ENCODE measurements at places on chromosomes 13 and 19. TPM values are rescaled to one million over a fixed set of nuclear protein-coding genes. Genes with fewer than 3 reads are reported as not detected.

DNA sequence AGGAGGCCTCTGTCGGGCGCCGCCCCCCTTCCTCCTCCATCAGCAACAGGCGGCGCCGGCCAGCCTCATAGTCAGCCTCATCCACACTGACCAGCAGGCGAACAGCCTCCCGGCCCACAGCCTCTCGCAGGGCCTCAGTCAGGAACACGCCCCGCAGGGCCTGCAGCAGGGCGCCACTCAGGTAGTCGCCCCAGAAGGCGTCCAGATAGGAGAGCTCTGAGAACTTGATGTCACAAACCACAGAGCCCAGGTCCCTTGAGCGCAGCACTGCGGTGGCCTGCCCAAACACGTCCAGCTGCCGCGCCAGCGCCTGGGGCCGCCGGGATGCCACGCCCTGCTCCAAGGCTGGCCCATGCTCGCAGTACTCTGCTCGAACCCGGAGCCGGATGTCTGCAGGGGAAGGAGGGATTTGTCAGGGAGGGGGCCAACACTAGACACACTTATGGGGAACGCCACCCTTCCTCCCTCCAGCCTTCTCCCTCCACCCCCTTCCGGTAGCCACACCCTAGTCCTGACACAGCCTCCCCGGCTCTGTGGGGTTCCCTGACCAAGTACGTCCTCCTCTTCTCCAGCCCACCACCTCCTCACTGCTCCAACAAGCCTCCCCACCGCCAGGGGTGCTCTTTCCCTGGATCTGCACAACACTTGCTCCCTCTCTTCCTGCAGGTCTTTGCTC, 17.9 kb downstream of the DEDD2 start:
- DNase-seq = peak; percentile 79

Gene TUBA3C
- total RNA-seq = not detected

Gene CYP4F2
- total RNA-seq = not detected

Gene LGALS4
- 0.66 TPM for total RNA-seq

- DNase-seq = no peak
These were observed 75.8 kb upstream of the UBAC2 start for GRCh38 chr13:99124794-99125316.

DNA sequence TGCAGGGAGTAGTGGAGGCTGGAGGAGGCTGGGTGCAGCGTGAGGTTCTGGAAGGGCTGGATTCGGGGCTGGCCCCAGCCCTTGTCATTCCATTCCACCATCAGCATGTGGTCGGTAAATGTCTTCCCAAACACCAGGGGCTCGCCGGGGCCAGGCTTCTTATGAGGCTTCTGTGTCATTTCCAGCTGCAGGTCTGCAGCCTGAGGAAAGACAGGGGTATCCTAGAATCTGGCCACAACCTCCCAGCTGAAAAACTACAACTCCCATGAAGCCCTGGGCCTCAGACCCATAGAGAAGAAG, 4.4 kb downstream of the BCAT2 start:
- DNase-seq = no peak

Gene SH2D3A
- total RNA-seq = 16.4 TPM

Gene IRGC
- not detected for total RNA-seq

Gene PRSS57
- not detected for total RNA-seq

DNA sequence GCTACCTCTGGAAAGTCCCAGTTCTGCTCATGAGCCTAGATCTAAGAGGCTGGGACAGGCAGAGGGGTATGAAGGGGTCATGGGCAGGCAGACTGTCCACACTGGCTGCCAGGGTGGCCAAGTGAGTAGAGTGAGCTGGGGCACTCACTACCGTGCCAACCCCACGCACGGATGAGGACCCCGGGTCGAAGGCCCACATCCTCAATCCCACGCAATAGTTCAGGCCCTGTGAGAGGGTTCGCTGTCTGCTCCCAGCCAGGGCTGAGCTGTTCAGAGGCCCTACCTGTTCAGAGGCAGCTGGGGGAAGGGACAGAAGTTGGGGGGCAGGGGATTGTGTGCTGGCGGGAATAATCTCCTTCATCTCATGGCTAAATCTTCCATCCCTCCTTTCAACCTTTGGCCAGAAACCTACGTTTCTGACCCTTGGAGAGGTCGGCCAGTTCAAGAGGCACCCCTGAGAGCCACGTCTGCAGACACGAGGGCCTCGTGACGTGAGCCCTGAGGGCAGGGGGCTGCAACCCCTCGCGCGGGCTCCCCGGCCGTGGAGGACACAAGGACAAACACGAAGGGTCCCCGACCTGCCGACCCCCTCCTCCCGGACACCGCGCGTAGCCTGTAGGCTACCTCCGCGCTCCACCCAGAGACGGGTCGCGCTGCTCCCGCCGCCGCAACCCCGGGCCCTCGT, 1.0 kb upstream of the RPS5 start:
- DNase-seq = no peak

DNA sequence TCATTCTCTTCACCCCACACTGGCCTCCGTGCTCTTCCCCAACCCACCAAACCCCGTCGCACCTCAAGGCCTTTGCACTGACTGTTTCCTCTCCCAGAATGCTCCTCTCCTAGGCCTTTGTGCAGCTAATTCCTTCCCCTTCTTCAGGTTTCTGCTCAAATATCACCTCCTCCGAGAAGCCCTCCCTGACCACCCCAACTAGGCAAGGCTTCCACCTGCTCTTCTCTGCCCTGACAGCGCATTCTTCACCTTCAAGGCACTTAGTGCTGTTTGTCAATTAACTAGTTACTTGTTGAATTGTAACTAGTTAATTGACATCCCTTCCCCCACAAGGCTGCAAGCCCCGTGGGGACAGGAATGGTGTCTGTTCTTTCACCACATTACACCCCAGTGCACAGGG, 7.8 kb upstream of the NCCRP1 start:
- DNase-seq = no peak

Gene CERS4
- 22.4 TPM for total RNA-seq

Gene IGFL2
- not detected for total RNA-seq

DNA sequence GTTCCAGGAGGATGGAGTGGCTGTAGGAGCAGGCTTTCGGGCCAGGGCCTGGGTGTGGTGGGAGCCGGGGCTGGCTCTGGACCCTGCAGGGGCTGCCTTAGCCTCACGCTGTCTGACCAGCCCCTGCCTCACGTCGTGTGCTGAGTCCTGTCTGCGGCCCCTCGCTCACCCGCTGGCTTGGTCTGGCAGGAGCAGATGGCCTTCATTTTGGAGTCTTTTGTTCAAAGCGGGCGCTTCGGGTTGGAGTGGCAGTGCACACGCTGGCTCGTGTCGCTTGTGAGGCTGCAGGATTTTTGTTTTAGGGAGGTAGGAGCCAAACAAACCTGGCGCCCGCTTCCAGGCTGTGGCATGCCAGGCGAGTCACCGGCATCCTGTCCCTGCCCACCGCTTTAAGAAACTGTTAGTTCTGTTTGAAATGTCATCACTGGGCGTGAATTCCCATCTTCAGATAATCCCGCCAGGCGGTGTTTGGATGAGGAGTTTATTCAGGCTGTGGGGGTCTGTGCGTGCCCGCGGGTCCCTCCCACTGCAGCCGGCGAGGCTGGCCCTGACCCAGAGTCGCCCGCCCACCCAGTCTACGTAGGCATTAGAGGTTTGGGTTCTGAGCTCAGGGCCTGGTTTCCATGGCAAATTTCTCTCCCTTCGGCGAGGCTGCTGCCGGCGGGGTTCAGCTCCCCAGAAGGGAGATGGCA, 89.8 kb downstream of the KDM4B start:
- no peak for DNase-seq

Gene KLK15
- not detected for total RNA-seq

DNA sequence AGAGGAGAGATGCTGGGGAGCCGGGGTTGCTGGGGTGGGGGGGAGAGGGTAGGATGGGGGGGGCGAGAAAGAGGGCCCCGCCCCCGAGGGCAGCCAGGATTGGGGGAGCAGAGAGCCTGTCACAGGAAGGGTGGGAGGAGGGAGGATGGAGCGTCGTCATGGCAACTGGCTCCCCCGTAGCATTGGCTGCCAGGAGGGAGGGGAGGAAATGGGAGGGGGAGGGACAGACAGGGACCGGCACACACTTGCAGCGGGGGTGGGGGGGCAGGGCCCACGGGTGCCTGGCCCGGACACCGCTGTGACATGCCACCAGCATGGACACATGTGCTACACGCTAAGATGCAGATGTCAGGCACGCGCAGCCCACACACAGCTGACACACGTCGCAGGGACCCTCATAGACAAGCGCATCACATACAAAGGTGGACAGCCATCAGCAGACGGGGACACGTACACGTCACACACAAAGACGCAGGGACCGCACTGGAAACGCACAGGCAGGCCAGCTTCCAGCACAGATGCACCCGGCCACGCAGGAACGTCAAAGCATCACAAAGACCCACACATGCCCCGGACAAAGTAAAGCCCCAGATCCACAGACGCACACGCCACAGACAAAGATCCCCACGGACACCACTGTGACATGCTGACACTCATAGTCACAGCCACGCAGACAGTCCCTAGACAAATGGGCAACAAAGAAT, at the start of gene LMTK3:
LMTK3 (minus strand) TSS at position 36 of the 704 bp plus-strand sequence. CDS start 259 bp downstream, outside the sequence.
- DNase-seq = peak; percentile 68

DNA sequence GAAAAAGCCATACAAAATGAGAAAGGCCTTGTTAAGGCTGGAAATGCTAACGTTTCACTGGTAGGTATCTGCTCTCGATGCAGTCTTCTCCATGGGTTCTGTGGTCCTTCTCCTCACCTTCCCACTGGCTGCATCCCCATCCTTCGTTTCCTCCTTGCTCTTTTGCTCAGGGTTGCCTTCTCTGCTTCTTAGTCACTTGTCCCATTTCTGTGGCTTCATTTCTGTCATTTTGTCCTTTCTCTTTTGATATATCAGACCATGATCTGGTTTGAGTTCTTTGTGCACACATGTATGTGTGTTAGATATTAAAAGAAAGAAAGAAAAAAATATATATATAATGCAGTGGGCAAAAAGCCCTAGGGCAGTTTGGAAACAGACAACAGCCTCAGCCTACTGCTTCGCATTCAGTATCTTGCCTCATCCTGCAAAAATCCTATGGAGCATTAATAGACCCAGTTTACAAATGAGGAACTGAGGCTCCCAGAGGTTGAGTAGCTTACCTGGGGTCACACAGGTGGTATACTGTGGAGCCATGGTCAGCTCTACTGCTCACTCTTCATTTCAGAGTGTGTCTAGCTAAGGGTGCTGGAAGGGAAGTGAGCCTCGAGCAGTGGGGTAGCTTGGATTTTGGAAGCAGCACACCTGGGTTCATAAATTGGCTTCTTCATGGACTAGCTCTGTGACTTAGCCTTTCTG, 57.6 kb upstream of the MEDAG start:
- DNase-seq = no peak

Gene EXOC3L2
- total RNA-seq = not detected

Gene RFPL4A
- not detected for total RNA-seq

DNA sequence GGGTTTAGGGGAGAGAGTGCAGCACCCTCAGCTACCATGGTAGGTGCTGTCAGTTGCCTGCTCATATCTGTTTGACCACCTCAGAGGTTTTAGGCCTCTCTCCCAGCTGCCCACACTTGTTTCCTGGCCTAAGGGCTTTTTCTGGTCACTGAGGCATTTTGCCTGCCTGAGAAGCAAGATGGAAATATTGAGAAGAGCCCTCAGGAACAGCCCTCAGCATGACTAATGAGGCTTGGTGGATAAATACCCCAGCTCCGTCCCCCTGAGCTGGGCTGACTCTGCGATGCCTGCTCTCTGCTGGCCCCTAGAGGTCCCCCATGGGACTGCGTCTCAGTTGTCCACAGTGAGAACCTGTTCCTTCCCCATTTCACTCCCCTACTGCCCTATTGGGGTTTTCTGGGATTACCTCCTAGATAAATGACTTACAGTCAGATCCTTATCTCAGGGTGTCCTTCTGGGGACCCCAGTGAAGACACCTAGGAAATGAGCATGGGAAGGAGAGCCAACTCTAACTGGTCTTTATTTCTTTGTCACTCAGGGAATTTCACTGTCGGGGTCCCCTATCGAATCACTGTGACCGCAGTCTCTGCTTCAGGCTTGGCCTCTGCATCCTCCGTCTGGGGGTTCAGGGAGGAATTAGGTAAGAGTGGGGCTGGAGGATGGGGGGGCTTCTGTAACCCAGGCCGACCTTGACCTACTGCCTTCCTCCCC, 13.3 kb downstream of the PALM3 start:
- peak; percentile 80 for DNase-seq

DNA sequence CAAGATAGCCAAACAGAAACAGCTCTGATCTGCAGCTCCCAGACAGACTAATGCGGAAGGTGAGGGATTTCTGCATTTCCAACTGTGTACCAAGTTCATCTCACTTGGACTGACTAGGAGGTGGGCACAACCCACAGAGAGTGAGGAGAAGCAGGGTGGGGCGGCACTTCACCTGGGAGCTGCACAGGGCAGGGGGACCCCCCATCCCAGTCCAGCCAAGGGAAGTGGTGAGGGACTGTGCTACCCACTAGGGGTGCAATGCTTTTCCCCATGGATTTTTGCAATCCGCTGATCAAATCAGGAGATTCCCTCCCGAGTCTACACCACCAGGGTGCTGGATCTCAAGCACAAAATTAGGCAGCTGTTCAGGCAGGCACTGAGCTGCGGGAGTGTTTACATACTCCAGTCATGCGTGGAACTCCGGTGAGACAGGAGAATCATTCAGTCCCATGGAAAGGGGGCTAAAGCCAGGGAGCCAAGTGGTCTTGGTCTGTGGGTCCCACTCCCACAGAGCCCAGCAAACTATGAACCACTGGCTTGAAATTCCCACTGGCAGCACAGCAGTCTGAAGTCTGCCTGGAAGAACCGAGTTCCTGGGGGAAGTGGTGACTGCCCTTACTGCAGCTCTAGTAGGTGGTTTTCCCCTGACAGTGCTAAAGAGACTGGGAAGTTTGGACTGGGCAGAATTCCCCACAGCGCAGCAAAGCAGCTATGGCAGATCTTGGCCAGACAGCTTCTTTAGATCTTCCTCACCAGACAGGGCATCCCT, 85.1 kb upstream of the UFM1 start:
- no peak for DNase-seq

Gene HSPH1
- total RNA-seq = 253 TPM

DNA sequence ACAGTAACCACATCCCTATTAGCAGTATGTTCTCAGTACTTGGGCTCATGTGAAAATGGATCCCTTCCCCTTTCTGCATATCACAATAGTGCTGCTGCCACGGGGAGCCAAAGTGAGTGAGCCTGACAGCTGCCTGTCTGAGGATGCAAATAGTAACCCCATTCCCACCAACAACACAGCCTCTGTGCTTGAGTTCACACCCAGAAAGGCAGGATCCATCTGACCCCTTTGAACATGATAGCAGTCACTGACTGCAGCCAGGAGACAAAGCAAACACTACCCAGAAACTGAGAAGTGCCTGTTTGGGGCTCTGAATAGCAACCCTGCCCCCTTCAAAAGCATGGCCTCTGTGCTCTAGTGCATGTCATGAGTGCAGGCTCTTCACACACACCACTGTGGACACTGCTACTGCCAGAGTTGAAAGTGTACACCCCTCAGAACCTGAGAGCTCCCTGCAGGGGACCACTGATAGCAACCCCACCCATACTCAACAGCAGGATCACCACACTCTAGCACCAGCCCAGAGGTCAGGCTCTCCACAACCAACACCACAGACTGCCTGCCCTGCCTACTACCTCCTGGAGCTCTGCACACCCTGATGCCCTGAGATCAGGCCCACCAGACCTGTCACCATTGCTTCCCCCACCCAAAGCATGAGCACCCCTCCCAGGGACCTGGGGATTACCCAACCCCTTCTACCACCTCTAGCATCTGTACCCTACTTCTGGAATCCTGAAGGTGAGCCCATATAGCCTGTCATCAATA, 1563.5 kb upstream of the PRR20A start:
- no peak for DNase-seq

Measured in activated naive CD4-positive, alpha-beta T cell treated with anti-CD3 and anti-CD28 coated beads, Interleukin-2, amount 50 U/mL, for 72 hours (primary cell).